ENCODE measurements at places on chromosomes 2 and 18.

DNA sequence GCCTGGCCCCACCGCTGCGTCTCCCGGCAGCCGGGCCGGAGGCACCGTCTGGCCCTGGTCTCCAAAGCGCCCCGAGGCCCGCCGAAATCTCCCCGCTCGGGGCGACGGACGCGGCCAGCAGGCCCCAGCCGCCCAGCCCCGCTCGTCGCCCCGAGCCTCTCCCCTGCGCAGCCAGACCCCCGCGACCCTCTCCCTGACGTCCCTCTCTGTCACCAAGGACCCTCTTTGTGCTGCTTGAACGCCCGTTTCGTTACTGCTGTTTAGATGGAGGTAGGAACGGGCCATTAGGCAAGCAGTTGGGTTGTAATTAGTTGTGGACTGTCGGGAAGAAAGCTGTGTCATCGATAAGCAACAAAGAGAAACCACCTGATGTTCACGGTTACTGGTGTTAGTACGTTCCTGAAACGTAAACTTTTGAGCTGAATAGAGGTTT lies 686 bp downstream of the UBXN4 start:
- DNase-seq: peak; percentile 72

GRCh38 chr18:68484241-68484640 lies 230.7 kb downstream of the TMX3 start:
- no peak for DNase-seq

DNA sequence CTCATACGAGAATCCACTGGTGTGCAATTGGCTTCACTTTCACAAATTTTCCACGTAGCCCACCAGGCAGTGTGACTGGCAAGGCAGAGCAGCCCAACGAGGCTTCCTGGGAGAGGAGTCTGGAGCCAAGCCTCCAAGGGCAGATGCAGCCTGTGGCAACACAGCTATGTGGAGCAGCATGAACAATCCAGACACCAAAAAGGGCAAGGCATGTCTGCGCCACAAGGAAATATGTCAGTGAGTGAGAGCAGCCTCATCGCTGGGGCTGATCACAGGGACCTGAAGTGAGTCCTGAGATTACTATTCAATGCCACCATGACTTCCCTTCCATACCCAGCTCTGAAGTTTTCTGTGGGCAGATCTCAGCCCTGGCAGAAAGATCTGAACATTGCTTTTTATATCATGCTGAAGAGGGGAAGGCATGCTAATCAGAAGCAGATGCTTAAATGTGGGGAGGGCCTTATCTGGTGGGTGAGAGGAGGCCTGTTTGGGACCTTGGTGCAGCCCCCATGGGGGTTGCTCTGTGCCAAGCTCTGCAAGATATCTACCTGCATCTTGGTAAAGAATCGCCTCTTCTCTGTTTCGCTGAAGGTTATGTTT lies 40.0 kb upstream of the PUM2 start:
- no peak for DNase-seq

GRCh38 chr2:188582211-188582610 lies 290.5 kb downstream of the GULP1 start:
- DNase-seq: no peak

DNA sequence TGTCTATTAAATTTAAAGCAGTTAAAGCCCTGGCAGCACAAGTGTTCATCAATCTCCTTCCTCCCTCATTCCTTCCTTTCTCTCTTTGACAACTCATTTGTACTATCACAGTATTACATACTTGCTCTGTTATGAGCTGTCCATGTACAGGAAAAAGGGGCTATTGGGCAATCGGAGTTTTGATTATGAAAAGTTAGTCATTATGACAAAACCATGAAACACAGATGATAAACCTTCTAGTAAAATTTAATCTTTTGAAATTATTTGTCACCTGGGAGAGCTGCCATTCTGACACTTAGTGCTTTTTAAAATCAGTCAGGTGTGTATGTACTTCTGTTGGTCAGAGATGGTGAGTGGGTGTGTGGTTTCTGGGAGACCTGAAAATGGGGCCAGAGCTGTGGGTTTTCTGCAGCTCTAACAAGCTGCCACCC lies 39.4 kb downstream of the MAP4K4 start:
- DNase-seq: no peak

GRCh38 chr2:198191651-198192050 lies 387.3 kb downstream of the PLCL1 start:
- no peak for DNase-seq

DNA sequence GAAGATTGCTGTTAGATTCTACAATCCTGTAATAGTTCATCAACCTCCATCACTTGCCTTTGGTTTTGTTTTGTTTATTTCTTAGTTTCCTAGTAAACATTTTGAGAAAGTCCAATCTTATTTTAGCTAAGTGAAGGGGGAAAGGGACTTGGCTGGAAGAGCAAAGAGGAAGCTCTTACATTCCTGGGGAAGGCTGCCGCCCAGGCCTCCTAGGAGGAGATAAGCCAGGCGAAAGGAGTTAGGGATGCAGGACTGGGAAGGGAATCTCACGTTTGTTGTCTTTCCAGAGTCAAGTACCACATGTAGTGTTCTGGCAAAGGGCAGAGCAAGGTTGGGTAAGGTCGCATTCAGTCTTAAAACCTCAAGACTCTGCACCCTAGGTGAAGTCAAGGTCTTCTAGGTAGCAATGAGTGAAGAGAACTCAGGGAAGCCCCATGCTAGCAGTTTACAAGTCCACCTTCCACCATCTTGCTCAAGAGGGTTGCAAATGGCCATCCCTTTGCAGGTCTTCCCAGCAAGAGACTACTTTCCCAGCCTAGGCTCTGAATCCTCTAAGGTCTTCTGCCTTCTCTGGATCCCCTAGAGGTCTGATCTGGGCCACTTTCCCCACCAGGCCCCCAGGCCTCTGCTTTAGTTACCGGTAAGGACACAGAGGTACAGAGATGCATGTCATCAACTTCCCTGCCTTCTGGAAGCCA lies 320.7 kb downstream of the CYP26B1 start:
- DNase-seq: no peak

DNA sequence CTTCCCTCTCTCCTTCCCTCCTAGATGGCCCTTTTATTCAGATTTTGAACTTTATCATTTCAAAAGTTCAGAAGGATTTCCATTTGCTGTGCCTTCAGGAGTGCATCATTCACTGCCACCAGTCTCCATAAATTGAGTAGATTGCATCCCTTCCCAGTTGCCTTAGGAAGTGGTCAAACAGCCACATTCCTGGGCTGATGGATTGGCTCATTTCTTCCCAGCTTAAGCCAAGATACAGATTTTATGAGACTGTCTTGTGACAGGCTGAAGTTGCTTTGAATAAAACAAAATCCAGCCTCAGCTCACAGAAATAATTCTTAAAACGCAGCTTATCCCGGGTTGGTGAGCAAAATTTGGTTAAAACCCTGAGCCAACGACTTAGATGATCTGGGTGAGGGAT lies 9.8 kb downstream of the NRP2 start:
- DNase-seq: no peak

- no peak for DNase-seq
Observed at GRCh38 chr2:166773308-166773949, 114.9 kb upstream of the XIRP2 start.

- DNase-seq: no peak
Observed at GRCh38 chr2:215636816-215637215, 200.9 kb upstream of the FN1 start.

All from OCI-M1 (cell line).